ENCODE measurements at places on chromosomes 5 and 9.

DNA sequence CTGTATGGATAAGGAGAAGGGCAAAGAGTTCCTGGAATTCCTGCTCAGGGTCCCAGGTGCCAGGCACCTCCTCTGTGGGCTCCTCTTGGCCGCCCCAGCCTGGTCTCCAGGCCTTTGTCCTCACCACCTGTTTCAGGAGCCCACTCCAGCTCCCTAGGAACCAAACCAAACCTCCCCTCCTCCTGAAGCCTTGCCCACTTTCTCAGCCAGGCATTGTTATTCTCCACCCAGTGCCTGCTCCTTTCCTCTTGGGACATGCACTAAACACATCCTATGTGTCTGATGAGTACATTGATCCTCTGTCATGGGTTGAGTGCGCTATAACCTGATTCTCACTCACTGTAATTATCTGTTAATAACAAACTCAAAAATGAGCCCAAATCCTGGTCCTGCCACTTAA is 189.8 kb downstream of the SPOCK1 start:
- no peak for DNase-seq

DNA sequence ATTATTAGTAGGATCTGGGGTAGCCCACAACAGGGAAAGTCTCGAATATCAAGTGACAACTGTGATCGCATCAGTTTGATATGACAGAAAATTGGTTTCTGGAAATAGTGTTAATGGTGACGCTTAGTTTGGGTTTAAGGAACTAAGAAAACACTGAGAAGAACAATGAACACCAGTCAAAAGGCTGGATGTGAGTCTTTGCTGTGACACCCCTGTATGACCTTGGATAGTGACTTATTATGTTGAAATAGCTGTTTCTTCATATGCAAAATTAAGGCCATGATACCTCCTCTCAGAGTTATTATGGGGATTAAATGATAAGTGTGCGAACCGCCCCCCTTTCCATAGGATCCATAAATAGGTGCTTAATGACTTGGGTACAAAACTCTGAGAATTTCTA is 926 bp downstream of the DNAJC25 start:
- no peak for DNase-seq

GRCh38 chr5:178553517-178553916 is 36.7 kb downstream of the COL23A1 start:
- DNase-seq: no peak

GRCh38 chr5:73171495-73171894 is 1.5 kb upstream of the TMEM174 start:
- DNase-seq: no peak

DNA sequence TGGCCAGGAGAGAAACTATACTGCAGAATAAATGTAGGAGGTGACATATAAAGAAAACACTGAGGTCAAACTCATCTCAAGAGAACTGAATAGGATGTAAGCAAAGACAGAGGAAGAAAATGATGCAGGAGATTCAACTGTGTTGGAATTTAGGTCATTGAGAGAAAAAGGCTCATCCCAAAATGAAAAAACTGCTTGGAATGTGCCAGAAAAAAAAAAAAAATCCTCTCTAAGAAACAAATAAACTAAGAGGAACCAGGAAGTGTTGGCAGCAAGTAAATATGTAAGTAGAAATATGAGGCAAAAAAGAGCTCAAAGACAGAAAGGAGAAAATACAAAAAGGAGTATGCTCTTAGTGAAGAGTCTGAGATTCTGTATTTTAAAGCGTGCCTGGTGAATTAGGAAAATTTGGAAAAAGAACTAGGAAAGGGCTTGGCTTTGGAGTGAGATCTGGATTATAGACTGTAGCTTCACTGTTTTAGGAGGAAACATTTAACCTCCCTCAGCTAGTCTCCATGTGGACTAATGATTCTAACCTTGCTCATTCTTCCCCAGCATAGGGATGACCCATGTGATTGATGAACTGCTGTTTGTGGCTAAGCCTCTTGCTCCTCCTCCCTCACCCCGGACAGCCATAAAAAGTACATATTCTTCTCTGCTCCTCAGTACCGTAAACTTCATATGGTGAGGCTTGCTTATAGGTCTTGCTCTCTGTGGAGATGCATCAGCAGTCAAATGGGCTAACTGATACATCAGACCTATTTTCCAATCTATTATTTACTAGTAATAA is 185.6 kb upstream of the POU5F2 start:
- no peak for DNase-seq

Data from stimulated activated CD8-positive, alpha-beta memory T cell treated with anti-CD3 and anti-CD28 coated beads, Interleukin-4, amount 100 ng/mL, for 4 hours (primary cell).